ENCODE measurements at places on chromosomes 3 and 15.

DNA sequence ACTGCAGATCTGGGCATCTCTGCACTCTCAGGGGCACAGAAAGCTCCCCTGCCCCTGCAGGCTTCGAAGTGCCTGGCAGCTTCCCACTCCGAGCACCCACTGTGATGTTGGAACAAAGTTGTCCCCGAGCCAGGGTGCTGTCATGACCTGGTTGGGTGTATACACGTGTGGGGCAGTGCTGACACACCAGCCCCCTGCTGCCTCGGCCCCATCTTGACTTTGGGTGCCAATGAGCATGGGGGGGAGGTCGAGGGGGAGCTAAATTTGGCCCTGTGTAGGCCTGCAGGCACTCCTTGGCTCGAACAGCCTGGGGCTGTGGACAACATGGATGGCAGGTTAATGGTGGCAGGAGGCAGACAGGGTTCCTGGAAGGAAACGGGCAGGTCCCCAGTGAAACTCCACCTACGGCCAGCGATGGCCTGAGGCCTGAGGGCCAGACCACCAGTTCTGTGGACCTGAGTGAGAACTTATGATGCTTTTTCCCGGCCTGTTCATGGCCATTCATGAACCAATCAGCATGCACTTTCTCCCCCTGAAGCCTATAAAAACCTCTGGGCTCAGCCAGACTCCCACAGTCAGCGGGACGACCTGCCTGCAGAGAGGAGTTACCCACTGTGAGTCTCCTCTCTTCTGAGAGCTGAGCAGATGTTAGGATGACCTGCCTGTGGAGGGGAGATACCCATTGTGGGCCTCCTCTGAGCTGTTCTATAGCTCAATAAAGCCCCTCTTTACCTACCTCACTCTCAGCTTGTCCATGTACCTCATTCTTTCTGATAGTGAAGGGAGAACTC is 1029.1 kb upstream of the GBE1 start:
- no peak for DNase-seq

GRCh38 chr3:30894521-30895251 is at the start of gene GADL1:
Gene GADL1, minus strand, starts transcription at chr3:30894661. Its CDS starts 47 bp downstream, at chr3:30894614.
- DNase-seq: peak; percentile 62

GRCh38 chr15:68553994-68554720 is 24.6 kb upstream of the CORO2B start:
- peak; percentile 91 for DNase-seq

GRCh38 chr3:142577696-142578328 is 721 bp downstream of the ATR start:
- DNase-seq: no peak

DNA sequence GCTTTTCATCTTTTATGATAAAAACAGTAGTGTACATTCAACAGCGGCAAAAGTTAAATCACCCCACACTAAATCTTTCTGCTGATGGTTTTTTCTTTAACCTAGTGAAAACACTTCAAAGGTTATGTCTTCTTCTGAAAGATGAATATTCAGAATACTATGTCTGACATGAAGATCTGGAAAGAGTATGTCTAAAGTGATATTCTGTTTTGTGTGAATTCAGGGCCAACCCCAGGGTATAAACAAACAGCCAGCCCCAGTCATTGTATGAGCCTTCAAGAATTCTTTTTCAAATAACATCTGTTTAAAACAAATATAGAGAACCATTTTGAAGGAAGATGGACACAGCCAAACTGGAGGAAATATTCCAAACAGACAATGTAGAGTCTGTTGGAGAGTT is 581.0 kb upstream of the NAALADL2 start:
- no peak for DNase-seq

DNA sequence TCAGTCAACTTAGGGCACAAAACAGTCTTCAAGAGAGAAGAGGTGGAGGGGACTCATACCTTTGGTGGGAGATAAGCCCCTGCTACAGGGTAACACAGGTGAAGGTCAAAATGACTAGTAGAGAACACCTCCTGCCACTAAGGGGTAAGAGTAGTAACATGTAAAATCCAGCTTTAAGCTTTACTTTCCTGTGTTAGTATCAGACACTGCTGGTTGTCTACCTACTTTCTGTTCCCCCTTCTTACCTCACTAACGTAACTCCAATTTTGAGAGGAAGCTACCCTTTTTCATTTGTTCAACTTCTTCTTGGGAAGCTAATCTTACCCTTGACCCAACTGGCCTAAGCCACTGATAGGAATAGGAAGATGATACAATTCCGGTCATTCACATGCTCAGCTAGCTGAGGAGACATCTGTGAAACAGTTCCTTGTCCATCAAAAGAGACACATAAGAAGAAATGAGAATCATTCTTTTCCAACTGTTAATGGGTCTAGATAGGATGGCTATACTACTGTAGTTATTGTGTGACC is 826.8 kb upstream of the CFAP20DC start:
- no peak for DNase-seq
